ENCODE measurements at places on chromosomes 3 and 15. TPM values are rescaled to one million over a fixed set of nuclear protein-coding genes. Genes with fewer than 3 reads are reported as not detected.

KCNH8 gene
- total RNA-seq, result not detected

CACNA2D3 gene
- not detected for total RNA-seq

BRK1 gene
- total RNA-seq, result 144 TPM

SLC28A2 gene
- not detected for total RNA-seq

CMTM8 gene
- total RNA-seq, result 7.7 TPM

DISP2 gene
- 0.13 TPM for total RNA-seq

TMEM212 gene
- total RNA-seq, result not detected

ALG1L2 gene
- not detected for total RNA-seq

SLC30A4 gene
- total RNA-seq, result 6.9 TPM

IQCH gene
- total RNA-seq, result 1.7 TPM

FOXB1 gene
- not detected for total RNA-seq

ACTRT3 gene
- 6.1 TPM for total RNA-seq

HIGD2B gene
- not detected for total RNA-seq

DTX3L gene
- 44.8 TPM for total RNA-seq

GPR171 gene
- total RNA-seq, result not detected

PLA2G4F gene
- total RNA-seq, result not detected

SPINK8 gene
- not detected for total RNA-seq

TMCO5A gene
- total RNA-seq, result not detected

SLC28A1 gene
- total RNA-seq, result not detected

PIGBOS1 gene
- 13.9 TPM for total RNA-seq

EXD1 gene
- not detected for total RNA-seq

HESX1 gene
- total RNA-seq, result 0.94 TPM

IMPG2 gene
- total RNA-seq, result 0.07 TPM

XRN1 gene
- 15.8 TPM for total RNA-seq

RTP4 gene
- total RNA-seq, result 5.5 TPM

INSYN1 gene
- total RNA-seq, result not detected

EFHB gene
- total RNA-seq, result not detected

LMAN1L gene
- not detected for total RNA-seq

NR2E3 gene
- total RNA-seq, result not detected

REC114 gene
- not detected for total RNA-seq

TPRG1 gene
- total RNA-seq, result not detected

TUSC7 gene
- not detected for total RNA-seq
